ENCODE measurements at places on chromosomes 2 and 18.

GRCh38 chr2:32425719-32426141, 68.9 kb downstream of the BIRC6 start:
- DNase-seq = no peak

DNA sequence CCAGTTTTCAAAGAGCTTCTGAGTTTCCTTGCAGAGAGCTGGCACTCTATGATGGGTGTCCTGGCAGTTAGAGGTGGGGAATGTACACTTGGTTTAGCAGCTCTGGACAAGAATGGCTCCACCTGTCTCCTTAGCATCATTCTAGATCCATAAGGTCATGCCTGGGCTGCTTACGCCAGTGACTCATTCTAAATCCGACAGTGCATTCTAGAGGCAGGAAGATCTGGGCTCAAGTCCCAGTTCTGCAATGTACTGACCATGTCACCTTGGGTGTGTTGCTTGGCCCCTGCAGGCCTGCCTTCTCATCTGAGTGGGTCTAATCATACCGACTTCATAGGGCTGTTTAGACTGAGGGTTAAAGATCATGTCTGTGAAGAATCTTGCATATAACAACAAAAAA, 46.5 kb downstream of the PTGR3 start:
- no peak for DNase-seq

DNA sequence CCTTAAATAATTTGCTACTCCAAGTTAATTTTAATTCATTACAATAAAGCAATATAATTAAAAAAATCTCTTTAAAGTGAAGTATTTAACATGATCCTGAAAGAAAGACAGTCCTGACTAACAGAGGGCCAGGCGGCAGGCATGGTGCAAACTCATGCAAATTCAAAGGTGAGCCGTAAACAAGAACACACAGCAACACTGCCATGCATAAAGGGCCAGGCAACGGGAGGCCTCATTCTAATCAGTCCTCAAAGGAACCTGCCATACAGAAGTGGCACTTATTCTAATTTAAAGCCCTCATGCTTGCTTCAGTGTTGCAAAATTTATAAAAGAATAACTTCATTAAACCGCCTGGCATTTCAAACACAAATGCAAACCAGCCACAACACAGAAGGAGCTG, 277.0 kb downstream of the ZNF521 start:
- DNase-seq = no peak

DNA sequence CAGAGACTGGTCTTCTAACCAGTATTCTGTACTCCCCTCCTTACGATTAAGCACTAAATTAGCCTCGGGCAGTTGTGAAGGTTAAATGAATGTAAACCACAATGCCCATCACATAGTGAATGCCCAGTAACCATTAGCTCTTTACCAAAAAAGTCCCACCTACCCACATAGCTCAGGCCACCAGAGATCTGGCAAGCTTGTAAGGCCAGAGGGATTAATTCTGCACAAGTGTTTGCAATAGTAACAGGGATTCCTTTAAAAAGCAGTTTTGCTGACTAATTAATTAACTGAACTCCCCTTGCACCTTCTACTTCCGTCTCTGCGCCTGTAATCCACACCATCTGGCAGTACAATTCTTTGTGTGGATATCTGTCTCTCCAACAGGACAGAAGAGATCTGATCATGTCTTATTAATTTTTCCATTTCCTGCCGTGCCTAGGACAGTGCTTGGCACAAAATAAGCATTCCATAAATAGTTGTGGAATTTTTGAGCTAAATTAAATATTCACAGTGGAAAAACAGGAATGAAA, 36.2 kb upstream of the IGFBP2 start:
- no peak for DNase-seq

Data from renal pelvis (tissue), 12 donors.